ENCODE measurements at places on chromosomes 2 and 18. TPM values are rescaled to one million over a fixed set of nuclear protein-coding genes. Genes with fewer than 3 reads are reported as not detected.

DNA sequence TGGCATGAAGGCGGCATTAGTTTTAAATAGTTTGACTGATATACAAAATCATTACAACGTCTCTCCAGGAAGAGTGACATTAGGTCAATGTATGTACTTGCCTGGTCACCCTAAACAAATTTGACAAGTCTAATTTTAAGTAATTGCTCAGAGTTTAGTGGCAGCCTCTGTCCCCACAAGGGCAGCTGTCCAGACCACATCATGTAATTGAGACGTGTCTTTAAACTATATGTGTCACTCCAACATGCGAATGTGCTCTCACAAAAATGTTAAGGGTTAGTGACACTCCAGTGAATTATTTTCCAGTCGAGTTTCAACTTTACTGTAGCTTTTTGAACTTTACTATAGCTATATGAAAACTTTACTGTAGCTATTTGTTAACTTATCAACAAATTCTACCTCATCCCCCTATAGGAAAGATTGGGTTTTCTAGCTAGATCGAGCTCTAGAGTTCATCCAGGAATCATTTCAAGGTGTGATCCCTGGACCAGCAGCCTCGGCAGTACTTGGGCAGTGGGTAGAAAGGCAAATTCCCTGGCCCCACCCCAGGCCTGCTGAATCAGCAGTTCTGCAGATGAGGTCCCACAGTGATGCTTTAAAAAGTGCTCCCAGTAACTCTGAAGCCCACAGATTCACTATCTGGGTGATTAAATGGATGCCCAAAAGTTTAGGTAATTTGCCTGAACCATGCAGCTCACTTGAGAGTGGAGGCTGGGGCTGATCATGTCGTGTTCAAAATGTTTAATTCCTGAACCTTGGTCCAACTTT is 66.4 kb upstream of the POU3F3 start:
- no peak for DNase-seq

DNA sequence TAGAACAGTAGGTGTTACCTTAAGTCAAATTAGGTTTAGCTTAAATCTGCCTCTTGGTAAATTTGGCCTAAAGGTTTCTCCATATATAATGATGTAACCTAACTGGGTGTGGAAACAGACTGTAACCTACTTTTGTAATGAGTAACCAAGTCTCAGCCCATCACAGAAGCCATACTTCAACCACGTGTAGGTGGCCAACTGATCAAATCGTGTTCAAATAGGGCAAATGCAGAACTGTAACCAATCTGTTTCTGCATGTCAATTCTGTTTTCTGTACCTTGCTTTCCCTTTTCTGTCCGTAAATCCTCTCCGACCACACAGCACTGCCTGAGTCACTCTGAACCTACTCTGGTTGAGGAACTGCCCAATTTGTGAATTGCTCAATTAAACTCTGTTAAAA is 34.0 kb upstream of the PLA2R1 start:
- no peak for DNase-seq

- DNase-seq = no peak
These were observed 751.2 kb upstream of the NRXN1 start for GRCh38 chr2:51782921-51783765.

The SS18 gene
- total RNA-seq = 89.2 TPM

DNA sequence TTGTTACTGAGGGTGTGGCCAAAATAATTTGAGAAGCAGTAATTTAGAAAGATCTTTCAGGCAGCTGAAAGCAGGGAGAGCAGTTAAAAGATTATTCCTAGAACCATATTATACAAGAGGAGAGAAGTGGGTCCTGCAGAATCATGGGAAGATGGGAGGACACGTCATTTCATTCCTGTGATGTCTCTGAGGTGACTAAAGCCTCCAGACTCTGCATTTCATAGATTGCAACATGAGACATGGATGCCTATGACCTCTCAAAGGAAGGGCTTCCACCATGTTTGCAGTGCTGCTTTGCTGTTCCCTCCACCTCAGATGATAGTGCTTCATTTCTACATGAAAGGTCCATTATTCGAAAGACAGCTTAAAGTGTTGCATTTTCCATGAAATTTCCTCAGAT is 788.4 kb downstream of the TSN start:
- DNase-seq = no peak

The CROCC2 gene
- 2.4 TPM for total RNA-seq

The GNAL gene
- 2.6 TPM for total RNA-seq

GRCh38 chr2:203400805-203401585 is 72.8 kb downstream of the ABI2 start:
- no peak for DNase-seq

DNA sequence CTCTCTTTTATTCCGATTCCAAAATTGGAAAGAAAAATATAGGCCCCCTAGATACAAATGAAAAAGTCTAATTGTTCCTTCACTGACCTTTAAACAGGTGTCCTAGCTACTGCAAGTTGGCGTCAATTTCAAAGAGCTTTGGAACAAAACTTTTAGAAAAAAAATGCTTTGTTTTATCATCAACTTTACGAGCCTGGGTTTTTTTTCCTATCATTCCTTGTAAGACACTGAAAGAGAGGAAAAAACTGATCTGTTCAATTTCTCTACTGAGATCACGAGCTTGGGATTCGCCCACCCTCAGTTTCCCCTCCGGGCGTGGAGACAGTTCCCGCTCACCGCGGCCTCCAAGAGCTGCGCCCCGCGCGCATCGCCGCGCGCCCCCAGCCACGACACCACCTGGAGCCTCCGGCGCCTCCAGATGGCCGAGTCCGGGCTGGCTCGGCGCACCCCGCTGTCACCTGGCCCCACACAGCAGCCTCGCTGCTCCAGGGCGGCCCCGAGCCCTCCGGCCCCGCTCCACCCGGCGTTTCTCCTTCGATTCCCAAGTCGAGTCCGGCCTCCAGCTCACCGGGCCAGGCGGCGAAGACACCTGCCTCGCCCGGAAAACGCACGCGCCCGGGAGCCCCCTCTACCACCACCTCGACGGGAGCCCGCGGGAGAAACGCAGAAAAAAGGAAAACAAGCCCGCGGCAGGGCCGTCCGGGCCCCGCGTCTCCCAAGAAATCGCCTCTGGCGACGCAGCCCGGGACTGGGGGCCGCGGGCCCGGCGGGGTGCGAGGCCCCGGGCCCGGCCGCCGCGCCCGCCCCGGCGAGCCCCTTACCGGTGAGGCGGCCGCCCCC is 656 bp downstream of the TBC1D8 start:
- DNase-seq = peak; percentile 44

GRCh38 chr2:8986327-8986976 is 17.0 kb downstream of the MBOAT2 start:
- no peak for DNase-seq

The DSG1 gene
- not detected for total RNA-seq

- DNase-seq = no peak
These were observed 54.3 kb upstream of the COL3A1 start for GRCh38 chr2:188919824-188920223.

All from ovary (tissue), 10 donors.